NCI-H1105 (cell line): ENCODE measurements at places on chromosomes 11 and 22.

DNA sequence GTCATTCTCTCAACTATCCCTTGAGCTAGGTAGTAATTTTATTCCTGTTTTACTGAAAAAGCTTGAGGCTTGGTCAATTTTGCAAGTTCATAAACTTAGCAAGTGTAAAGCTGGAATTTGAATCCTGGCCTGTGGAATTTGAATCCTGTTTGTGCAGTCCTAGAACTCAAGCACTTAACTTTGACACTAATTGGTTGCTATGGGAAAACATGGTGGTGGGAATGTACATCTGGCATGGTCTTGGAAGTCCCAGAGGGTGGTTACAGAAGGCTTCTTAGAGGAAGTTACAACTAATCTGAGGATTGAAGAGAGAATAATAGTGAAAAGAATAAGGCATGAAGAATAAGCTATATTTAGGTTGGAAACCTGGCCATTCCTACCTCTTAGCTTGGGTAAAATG lies 66.5 kb upstream of the LIN7C start:
- no peak for DNase-seq

GRCh38 chr11:20397281-20397680 lies 9.8 kb downstream of the PRMT3 start:
- DNase-seq = peak; percentile 19

- DNase-seq = no peak
These were observed 11.8 kb upstream of the FXYD2 start for GRCh38 chr11:117836077-117836960.

DNA sequence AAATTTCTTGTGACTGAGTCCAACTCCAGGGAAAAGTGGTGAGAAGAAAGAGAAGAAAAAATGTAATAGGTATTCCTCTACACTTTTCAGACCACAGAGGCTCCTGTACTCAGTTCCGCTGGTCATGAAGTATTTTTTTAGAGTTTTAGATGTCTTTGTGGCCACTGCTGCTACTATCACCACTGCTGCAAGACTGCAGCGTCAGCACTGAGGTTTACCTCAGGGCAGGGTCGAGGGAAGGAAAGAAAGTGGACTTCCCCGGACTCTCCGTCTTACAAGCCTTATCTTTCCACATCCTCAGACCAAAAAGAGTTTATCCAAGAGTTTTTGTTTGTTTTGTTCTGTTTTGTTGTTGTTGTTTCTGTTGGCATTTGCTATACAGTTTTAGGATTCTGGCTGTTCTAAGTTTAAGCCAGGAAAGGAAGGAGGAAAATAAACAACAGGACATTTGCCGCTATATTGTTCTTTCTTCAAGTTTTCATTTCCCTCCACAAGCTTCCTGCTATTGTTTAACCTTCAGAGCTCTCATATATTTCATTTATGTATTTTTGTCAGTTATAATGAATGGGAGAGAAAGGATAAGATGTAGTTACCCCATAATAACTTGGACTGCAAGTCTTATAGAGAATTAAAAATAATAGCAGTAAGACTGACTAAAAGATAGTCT lies 919.3 kb downstream of the NTM start:
- no peak for DNase-seq

DNA sequence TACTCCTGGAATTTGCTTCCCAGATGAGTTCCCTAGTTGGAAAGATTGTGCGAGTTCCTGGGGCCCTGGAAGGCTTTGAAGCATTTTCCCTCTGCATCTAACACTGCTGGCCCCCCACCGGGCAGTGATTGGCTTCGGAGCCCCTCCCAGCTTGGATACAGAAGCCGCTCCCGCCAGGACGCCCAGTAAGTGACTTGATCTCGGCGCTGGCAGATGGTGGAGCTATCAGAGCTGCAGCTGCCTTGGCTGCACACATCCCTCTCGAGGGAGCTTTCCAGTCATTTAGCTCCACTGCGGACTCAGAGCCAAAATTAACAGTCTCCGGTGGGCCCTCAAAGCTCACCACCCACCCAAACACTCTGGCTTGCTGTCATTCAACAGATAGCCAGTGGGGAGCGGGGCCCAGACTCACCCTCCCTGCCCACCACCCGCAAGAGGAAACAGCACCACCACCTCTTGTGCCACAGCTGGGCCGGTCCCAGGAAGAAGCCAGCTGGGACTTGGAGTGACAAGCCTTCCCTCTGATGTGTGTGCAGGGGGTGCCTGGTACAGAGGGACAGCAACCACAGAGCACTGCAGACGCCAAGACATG lies 162.3 kb downstream of the TRIM29 start:
- no peak for DNase-seq

- no peak for DNase-seq
These were observed 8.5 kb upstream of the CCDC89 start for GRCh38 chr11:85694385-85694980.

DNA sequence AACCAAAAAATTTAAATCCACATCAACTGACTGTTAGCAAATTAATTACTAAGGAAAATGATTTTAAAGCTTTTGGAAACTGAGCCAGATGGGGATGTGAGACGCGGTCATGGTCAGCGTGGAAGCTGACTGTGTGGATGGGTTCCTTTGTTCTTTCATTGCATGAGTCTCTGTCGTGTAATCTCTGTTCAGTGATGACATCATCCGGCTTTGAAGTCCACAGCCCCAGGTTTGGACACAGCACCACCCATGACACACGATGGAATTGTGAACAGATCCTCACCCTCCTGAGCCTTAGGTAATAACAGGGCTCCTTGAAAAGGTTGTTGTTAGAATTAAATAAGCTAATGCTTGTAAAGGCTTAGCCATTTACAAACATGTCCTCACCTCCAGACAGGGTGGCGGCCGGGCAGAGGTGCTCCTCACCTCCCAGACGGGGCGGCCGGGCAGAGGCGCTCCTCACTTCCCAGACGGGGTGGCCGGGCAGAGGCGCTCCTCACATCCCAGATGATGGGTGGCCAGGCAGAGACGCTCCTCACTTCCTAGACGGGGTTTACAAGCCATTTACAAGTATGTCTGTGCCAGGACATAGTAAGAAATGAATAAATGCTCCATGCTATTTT lies 677.3 kb downstream of the TBC1D22A start:
- no peak for DNase-seq

DNA sequence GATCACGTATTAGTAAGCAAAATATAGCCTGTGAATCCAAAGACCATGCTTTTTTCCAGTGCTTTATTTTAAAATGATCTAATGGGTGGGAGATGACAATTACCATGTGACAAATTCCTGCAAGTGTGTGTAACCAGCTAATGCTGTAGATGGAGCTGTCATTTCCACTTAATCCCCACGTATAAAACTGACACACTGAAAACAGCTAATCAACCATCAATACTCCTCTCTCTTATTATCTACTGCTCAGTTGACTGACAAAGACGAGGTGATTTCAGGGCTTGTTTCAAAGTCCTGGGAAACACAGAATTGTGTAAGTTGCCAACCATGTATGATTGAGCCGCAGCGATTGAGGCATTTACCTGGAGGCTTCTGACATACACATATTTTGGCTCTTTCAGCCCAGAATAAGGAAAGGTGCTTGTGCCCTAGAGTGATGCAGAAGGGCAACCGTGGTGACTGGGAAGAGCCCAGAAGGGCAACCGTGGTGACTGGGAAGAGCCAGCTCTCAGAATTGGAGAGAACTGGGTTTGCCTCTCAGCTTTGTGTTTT lies 9.7 kb downstream of the SLN start:
- no peak for DNase-seq

DNA sequence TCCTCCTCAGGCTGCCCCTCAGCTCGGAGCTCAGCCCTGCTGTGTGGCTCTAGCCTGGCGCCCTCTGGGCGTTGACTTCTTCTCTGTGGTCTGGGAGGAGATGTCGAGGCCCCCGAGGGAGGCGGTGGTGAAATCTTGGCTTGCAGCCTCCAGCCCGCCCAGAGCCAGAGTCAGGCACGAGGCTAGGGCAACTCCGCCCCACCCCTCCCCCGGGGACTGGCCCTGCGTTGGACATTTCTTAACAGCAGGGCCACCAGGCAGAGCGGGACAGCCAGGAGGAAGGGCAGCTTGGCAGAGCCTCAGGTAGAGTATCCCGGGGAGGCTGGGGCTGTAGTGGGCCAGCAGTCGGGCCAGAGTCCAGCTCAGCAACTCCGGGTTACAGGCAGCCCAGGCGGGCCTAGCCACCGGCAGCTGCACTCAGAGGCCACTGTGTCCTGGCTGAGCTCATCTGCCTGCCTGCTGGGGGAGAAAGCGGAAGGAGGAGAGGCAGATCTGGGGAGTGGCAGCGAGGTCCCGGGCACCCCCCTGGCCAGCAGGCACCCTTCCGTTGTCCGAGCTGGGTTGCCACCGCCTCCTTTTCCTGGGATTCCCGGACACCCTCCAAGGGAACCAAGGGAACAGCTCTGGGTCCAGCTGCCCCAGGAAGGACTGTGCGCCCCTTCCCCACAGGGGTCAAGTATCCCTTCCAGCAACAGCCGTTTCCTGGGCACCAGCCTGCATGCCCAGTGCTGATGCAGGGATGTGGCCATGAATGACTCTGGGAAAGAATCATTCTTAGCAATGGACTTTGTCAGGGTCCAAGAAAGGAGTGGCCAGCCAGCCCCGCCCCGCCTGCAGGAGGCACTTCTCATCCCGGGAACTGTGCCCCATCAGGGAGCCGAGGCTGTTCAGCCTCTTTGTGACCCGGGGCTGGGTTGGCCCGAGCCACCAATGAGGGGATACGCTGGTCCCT lies at the start of gene ALDH3B1:
Gene ALDH3B1 (plus strand): TSS at position 238 of the 952 bp plus-strand sequence. CDS start 4,971 bp downstream, outside the sequence.
- no peak for DNase-seq
